ENCODE measurements at places on chromosomes 6 and 20.

- DNase-seq: peak; percentile 97
Measured at GRCh38 chr20:19699180-19699971, 58.7 kb upstream of the RIN2 start.

DNA sequence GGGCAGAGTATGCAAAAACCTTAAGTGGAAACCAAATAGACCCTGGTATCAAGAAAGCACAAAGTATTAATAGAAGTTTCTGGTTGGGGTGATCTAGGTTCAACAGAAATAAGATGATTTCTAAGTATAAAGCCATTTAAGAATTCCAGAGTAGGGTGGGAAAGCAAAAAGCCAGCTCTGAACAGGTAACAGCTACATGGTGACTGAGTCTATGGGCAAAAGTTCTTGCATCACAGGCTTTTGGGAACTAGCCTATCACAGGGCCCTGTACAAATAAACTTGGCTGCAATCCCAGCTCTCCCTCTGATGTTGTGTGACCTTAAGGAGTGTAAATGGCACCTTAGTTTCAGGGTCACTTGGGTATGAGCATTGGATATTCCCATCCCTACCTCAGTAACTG is 5.5 kb downstream of the TCF19 start:
- peak; percentile 30 for DNase-seq

DNA sequence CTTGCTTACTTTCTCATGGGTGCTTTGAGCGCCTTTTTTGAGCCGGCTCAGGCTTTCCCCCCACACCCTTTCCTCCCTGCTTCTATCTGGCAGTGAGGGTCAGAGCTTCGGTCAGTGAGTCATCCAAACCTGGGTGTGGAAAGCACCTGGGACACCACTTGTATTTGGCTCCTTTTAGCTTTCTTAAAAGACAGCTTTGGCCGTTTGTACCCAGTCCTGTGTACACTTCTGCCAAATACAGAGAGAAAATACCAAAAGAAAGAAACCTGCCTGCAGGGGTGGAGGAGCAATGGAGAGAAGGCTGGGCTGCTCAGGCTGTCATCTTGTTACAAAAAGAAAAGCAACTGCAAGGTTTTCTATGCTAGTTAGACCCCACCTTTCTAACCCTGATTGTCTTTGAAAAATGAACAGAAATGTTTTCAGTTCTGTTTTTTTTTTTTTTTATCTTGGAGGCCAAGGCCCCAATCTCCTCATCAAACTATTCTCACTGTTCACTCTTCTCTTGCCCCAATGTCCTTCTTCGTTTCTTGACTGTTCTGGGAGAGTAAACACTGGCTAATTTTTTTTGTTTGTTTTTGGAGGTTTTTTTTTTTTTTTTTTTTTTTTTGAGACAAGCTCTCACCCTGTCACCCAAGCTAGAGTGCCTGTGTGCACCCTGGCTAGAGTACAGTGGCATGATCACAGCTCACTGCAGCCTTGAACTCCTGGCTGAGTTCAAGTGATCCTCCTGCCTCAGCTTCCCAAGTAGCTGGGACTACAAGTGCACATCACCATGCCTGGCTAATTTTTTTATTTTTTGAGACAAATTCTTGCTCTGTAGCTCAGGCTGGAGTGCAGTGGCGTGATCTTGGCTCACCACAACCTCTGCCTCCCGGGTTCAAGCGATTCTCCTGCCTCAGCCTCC is 76.4 kb downstream of the SSR1 start:
- no peak for DNase-seq

GRCh38 chr6:20946022-20946421 is 411.8 kb downstream of the CDKAL1 start:
- peak; percentile 49 for DNase-seq

DNA sequence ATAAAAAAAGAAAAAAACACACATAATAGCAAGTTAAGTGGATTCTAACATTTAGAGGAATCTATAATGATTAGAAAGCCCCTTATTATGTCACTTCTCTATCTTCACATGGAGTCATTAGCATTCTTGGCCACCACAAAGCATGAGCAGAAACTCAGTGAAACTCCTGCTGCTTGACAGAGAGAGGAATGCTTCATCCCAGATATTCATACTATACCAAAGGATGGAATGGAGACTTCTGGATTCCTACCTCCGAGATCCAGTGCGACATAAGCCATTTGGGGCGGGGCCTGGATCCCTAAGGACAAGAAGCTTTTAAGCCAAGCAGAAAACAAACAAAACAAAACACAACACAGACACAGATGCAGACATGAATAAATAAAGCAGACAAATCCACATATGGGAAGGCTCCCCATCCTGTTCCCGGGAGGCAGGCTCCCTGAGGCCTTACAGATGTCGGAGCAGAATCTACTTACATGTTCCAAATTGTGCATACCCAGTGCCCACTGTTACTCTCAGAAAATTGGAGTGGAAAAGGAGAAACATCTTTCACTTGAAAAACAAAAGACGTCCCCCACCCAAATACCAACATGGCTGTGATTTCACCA is 727.3 kb downstream of the MAFB start:
- no peak for DNase-seq

DNA sequence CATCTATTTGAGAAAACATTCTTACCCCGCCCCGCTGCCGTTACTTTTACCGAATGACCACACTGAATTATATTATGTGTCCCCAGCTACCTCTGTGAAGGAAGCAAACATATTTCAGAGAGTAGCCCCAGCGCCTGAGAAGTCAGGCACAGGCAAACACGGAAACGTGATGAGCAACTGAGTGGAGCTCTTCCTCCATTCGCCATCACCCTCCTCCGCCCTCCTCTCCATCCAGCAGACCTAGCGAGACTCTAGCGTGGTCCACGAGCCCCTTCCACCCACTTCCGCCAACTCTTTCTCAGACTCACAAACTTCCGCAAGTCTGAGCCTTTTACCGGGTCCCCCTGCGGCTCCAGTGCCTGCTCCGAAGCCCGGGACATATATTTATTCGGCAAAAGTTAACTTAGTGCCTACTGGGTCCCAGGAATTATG is 582 bp downstream of the SNRPB start:
- DNase-seq: peak; percentile 54

- DNase-seq: no peak
Measured at GRCh38 chr6:3364391-3364790, 92.5 kb downstream of the SLC22A23 start.

DNA sequence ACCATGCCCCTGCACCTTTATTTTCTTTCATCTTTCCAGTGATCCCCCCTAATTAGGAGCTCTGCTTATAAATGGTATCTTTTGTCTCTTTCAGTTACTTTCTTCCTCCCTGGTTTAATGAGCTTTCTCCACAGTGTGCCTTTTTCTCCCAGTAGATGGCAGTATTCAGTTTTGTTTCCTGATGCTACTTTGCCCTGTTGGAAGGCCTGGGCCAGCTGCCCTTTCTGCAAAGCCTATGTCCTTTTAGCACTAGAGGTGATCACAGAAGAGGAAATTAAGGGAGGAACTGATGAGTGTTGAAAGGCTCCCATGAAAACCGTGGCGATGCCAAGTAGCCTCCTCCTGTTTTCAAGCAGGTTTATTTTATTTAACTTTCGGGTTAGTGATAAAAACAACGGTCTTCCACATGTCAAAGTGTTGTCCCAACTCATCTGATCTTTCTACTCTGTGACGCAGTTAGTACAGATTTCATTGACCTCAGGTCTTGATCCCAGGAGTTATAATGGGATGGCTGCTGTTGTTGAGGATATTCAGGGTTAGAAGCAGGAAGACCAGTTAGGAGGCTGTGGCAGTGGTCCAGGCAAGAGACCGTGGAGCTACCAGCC is 184.2 kb upstream of the BMP2 start:
- peak; percentile 70 for DNase-seq
